ENCODE measurements at places on chromosomes 3 and 15. TPM values are rescaled to one million over a fixed set of nuclear protein-coding genes. Genes with fewer than 3 reads are reported as not detected.

GRCh38 chr15:26972636-26973035 is 1.7 kb downstream of the GABRG3 start:
- DNase-seq, result no peak

GRCh38 chr3:157310329-157311052 is 126.2 kb upstream of the PTX3 start:
- DNase-seq, result no peak

Gene COL6A5
- total RNA-seq, result not detected

GRCh38 chr3:104040896-104041295 is 1325.8 kb upstream of the ALCAM start:
- DNase-seq, result no peak

GRCh38 chr3:71164881-71165280 is 418.6 kb downstream of the FOXP1 start:
- DNase-seq, result no peak

Gene GOLGA6L7
- not detected for total RNA-seq

Gene UROC1
- total RNA-seq, result not detected

- no peak for DNase-seq
Measured at GRCh38 chr15:62544446-62544845, 379.4 kb upstream of the C2CD4B start.

- no peak for DNase-seq
Measured at GRCh38 chr3:87856126-87856525, 202.7 kb downstream of the CGGBP1 start.

GRCh38 chr15:59814409-59814808 is 125.3 kb upstream of the BNIP2 start:
- no peak for DNase-seq

Gene CLDN18
- total RNA-seq, result not detected

DNA sequence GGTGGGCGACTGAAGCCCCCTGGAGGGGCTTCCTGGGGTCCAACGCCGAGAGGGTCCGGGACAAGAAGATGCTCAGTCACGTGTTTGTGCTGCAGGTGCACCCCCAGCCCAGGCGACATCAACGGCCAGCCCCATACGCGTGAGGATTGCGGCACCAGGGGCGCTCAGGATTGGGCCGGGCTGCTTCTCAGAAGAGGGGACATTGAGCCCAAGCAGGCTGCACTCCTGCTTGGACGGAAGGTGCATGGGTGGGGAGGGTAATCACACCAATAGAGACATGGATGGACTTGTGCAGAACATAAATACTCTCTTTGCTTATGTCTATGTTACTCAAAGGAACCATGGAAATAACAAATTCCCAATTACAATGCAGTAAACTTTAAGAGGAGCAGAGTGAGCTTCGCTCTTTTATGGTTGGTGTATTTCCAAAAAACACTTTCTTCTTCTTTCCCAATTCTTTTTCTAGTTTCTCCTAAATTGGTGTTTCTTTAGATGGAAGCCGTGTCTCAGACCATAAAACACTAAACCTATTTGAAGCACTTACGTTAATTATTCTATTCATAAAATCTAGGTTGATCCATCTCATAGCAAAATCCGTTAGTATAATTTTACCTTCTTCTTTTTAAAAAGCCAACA is 182.7 kb downstream of the GOLGA6L6 start:
- no peak for DNase-seq

Gene PIGZ
- 7.3 TPM for total RNA-seq

- DNase-seq, result no peak
Measured at GRCh38 chr15:65163041-65163440, 22.1 kb downstream of the CLPX start.

GRCh38 chr3:74643636-74644035 is 29.2 kb upstream of the CNTN3 start:
- no peak for DNase-seq

DNA sequence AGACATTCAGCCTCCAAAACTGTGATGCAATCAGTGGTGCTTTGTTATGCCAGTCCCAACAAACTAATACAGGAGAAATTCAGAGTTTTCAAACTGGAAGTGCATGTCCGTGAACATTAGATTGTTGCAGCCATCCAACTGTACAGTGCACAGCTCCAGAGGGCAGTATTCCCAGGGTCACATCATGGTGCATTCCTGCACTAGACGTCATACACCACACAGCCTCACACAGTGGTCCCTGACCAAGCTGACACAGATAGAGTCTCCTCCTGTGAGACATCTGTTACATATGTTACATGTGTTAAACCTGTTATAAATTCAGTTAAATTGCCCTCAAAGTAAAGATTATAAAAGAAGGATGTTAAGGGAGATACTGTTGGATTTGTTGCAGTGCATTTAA is 209.0 kb downstream of the LRRN1 start:
- DNase-seq, result no peak

Gene SLC51B
- 0.64 TPM for total RNA-seq

GRCh38 chr3:157104928-157105652 is 54.9 kb downstream of the CCNL1 start:
- no peak for DNase-seq

DNA sequence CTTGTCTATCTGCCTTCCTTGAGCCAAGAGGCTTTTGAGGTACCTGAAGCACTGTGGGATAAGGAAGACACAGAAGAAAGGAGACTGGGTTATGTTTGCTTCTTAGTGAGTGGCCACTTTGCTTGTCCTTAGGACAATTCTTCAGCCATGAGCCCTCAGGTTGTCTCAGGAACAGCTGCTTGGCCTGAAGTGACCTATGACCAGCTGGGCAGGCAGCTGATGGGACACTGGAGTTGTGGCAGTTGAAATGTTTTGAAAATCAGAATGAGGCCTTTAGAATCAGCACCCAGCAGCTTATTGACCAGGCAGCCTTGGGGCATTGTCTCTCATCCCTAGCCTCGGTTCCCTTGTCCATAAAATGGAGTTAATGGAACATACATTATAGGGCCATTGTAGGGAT is 37.0 kb downstream of the RBP2 start:
- DNase-seq, result no peak

GRCh38 chr3:98956008-98956407 is 54.5 kb upstream of the DCBLD2 start:
- no peak for DNase-seq

GRCh38 chr3:184740509-184741258 is 28.8 kb upstream of the MAGEF1 start:
- no peak for DNase-seq

DNA sequence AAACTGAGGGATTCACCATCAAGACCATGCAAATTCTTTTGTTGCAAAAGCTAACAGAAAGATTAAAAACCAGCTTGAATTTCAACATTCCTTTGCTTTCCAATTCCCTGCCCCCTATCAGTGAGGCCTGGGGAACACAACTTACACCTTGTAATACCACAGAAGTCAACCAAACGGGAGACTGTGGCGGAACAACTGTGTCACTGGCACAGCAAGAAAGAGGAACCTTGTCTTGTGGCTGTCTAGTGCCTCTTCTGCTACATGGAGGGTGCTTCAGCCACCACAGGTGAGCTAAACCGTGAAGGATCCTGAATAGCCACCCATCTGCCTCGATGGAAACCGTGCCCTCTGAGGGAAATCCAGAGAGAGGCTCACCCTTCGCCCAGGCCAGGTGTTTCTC is 11.4 kb downstream of the CCDC12 start:
- no peak for DNase-seq

DNA sequence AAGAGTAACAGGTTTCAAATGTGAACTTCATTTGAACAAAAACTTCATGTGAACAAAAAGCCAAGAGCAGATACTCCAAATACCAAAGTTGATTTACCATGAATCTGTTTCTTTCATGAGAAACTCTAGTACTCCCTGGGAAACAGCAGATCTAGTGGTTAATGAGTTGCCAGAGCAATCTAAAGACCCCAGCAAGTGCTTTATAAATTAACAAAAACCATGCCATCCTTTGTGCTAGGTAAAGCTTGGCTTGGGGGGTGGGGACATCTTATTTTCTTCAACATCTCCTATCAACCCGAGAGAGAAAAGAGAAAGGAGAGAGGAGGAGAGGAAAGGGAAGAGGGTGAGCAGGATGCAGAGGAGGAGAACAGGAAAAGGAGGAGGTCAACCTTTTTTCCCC is 100.7 kb downstream of the TBL1XR1 start:
- DNase-seq, result no peak

Gene RAB6B
- total RNA-seq, result not detected

GRCh38 chr3:185339945-185340344 is 23.0 kb upstream of the MAP3K13 start:
- DNase-seq, result no peak

DNA sequence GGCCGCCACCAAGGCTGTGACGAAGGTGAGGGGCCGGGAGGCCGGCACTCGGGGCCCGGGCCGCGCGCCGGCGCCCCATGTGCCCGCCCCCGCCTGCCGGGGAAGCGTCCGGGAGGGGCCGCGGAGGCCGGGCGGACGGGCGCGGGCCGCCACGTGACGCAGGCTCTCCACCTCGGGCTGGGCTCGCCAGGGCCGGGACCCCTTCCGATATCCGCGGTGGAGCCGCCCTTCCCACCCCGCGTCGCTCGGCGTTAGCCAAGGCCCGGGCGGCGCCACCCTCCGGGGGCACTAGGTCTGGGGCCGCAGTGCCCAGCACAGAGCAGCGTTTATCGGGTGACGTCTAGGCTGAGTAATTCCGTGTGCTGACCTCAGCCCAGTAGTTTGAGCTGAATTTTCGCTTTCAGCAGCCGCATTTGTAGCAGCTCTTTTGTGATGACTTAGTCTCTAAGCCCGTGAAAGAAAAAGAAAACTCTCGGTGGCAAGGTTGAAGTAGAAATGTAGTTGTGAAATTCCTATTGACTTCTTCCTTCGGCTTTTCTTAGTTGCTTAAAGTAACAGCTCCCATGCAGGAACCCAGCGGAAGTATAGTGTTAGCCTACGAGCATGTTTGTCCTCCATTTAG is 885 bp downstream of the CDV3 start:
- DNase-seq, result peak; percentile 70

DNA sequence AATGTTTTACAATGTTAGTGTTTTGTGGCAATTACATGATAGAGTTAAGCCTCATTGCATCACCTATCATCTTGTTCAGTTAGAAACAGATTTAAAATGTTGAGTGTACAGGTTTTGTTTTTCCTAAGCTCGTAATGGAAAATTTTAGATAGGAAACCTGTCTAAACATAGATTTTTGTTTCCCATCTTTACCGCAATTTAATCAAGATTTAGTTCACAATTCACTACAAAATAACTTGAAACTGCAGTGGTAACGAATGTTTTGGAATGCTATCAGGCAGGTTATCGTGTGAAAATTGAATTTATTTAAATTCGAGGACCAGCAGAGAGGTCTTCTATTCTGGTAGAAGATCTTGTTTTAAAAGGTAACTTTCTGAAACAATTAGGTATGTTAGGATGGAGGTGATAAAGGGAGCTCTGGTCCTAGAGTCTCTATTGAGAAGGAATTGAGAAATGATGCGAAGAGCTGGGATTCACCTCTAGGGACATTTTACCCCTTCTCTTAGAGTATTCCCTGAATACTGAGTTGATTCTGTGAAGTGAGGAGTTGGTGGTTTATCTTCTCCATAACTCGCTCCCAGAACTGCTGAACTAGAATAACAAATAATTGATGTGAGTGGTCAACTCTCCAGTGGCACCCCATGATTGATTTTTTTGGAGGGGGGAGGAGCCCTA is 1.4 kb downstream of the DOCK3 start:
- DNase-seq, result no peak

GRCh38 chr15:85627213-85627935 is 167.4 kb downstream of the KLHL25 start:
- DNase-seq, result no peak

DNA sequence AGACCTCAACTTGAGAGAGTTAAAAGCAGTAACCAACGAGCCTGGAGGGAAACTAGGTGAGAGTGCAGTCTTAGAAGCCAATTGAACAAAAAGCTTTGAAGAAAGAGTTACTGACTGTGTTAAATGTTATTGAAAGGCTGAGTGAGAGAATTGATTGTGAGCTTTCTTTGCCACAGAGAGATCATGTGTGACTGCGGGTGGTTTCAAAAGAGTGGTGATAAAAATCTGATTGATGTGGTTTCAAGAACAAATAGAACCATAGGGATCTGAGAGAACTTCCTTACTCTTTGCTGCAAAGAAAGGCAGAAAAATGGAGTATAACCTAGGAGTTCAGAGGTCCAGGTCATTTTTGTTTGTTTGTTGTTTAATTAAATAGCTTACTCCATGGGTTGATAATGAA is 759.9 kb upstream of the ALCAM start:
- DNase-seq, result peak; percentile 29

- no peak for DNase-seq
Measured at GRCh38 chr15:95596496-95596895, 734.0 kb upstream of the NR2F2 start.

DNA sequence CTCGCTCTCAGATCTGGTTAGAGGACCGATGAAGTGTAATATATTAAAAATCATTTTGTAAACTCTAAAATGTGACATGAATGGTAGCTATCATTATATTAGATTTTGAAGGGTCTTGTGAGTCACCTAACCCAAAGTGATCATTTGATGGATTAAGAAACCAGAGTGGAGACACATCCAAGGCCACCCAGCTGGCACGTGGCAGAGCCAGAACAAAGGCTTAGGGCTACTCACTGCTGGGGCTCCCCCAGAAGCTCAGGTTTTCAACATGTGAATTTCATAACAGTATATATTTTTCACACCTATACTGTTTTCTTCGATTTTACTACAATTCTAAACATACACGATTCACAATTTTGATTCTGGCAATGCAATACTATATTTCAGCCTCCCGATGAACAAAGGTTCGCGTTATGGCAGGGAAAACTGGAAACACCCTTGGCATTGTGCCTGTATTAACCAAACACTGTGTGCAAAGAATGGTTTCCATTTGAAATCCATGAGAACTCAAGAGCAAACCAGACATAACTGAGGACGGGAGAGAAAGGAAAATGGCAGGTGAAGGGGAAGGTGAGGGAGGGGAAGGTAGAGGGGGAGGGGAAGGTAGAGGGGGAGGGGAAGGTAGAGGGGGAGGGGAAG is 88.9 kb downstream of the ADAMTS17 start:
- no peak for DNase-seq

- DNase-seq, result no peak
Measured at GRCh38 chr3:17941766-17942165, 199.3 kb upstream of the TBC1D5 start.

DNA sequence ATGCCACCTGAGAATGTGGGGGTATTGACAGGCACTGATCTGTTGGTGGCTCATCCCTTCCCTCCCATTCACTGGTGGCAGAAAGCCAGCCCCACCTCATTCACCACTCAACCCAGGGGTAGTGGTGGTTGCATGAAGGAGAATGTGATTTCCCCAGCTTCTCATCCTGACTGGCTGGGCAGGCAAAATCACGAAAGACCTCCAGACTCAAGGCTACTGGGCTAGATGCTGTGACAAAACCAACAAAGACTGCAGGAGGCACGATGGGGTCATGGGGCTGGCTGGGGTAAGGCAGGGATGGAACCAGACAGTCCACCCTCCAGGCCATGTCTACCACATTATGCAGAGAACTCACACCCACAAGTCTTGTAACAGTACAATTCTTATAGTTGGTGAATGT is 33.9 kb downstream of the FSTL1 start:
- DNase-seq, result no peak

DNA sequence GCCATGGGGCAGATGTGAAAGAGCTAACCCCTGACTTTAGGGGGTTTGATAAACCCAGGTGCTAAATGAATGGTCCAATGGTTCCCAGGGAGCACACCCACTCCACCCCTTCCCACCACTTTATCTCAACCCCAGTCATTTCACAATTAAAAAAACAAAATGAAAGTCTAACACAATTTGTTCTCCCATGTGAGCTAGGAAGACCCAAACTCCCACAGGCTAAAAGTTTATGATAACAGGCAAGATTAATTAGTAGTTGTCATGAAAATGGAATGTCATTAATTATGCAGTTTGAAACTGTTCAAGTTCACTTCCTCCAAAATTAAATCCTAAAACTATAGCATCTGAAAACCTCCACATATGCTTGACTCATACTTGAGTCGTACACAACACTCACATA is 63.3 kb upstream of the TPM1 start:
- no peak for DNase-seq
